ENCODE measurements at places on chromosomes 4 and X.

DNA sequence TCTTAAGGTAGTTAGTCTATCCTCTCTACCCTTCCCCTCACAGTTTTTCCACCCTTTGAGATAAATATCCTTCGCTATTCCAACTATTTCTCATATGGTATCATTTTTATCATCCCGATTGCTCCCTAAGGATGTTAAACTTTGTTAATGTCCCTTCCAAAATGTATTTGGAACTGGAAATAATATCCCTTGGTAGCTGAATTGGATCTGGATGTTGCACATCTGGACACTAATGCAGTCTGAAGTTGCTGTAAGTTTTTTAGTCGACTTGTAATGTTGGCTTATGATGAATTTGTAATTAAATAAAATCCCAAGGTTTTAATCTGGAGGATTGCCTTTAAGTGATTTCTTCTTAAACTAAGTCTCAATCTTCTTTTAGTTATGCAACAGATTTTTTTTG is 22.5 kb downstream of the XIAP start:
- DNase-seq, result no peak

GRCh38 chr4:149176039-149176438 is 639.6 kb downstream of the IQCM start:
- DNase-seq, result no peak

DNA sequence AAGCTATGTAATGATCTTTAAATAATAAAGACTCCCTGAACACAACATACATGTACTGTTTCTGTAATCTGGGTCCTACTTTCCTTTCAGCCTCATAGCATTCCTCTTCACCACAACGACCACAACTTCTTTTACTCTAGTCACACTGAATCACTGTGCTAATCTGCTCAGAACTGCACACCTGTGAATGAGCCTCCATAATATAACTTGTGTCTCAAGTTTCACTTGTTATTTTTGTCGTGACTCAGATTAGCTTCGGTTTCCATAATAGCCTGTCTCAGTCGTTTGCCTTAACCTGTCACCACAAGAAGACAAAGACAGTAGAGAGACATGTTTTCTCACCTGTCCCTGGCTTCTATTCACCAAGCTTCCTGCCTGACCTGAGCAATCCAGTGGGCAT is 61.8 kb downstream of the MAGED1 start:
- no peak for DNase-seq

- DNase-seq, result no peak
Observed at GRCh38 chr4:25098964-25099891, 61.0 kb downstream of the SEPSECS start.

GRCh38 chrX:34288782-34289181 is 156.7 kb upstream of the FAM47A start:
- no peak for DNase-seq

GRCh38 chrX:14027511-14028019 is 2.1 kb downstream of the GEMIN8 start:
- DNase-seq, result no peak

DNA sequence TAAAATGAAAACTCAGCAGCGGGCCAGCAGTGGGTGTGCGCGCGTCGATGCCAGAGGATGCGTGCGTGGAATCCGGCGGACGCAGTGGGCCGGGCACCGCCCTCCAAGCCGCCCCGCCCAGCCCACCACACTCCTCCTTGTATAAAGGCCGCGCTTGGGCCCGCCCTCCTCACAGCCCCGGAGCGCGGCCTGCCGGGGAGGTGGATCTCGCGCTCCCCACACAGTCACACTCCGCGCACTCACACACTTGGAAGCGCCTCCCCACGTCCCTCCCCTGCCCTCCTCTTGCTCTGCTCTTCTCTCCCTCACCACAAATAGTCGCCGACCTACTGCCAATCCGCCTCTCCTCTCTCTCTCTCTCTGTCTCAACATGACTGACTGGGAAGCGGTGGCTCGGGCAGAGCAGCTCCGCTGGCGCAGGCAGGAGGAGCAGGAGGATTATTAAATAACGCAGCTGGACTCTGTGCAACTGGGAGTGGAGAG is at the start of gene CCSER1:
CCSER1 (plus strand) TSS at position 172 of the 483 bp plus-strand sequence.
- DNase-seq, result no peak

- DNase-seq, result peak; percentile 2
Observed at GRCh38 chrX:27186671-27187070, 276.5 kb downstream of the PPP4R3C start.

DNA sequence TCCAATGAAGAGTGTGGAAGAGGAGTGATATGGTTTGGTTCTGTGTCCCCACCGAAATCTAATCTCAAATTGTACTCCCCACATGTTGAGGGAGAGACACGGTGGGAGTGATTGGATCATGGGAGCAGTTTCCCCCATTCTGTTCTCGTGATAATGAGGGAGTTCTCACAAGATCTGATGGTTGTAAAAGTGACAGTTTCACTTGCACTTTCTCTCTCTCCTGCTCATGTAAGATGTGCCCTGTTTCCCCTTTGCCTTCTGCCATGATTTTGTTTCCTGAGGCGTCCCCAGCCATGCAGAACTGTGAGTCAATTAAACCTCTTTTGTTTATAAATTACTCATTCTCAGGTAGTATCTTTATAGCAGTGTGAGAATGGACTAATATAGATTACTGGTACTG is 39.6 kb downstream of the FAM47C start:
- no peak for DNase-seq

GRCh38 chr4:42385516-42385915 is 11.8 kb upstream of the SHISA3 start:
- DNase-seq, result no peak

DNA sequence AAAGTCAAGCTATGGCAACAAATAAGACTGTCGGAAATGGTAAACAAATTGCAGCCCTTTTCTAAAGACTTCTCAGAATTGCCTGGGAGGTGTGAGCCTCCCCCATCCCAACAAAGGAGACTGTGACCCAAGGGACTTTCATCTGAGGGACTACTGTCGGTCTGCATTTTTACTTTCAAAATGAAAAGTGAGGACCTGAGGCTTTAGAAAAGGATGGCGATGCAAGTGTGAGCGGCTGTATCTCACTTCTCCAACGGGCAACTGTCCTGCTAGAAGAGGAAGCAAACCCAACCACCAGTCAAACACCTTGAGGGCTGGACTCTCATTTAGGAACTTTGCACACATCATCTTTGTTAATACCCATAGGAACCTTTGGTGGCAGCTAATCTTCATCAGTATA is 62.6 kb upstream of the CLNK start:
- DNase-seq, result no peak

Measured in activated gamma-delta T cell treated with anti-CD3 and anti-CD28 coated beads, Interleukin-2, amount 50 U/mL, for 16 hours (primary cell).